ENCODE measurements at places on chromosomes 2 and 18.

- DNase-seq, result no peak
These were observed 41.3 kb downstream of the VPS54 start for GRCh38 chr2:63977904-63978303.

- no peak for DNase-seq
These were observed 63.7 kb downstream of the MARCHF4 start for GRCh38 chr2:216308576-216308975.

DNA sequence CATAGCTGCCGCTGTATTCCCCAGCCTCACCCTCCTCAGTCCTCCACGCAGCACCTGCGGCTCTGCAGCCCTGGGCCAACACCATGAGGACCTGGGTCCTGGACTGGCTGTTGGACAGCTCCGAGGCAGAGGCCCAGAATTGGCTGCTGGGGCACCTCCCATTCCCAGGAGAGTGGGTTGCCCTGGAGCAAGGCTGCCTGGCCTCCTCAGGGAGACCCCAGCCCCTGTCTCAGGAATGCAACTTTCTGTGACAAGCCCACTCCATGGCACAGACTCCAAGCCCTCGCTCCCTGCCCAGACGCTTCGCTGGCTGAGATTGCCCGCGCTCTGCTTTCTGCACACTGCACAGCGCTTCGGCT is 33.0 kb downstream of the CYP26B1 start:
- DNase-seq, result no peak

DNA sequence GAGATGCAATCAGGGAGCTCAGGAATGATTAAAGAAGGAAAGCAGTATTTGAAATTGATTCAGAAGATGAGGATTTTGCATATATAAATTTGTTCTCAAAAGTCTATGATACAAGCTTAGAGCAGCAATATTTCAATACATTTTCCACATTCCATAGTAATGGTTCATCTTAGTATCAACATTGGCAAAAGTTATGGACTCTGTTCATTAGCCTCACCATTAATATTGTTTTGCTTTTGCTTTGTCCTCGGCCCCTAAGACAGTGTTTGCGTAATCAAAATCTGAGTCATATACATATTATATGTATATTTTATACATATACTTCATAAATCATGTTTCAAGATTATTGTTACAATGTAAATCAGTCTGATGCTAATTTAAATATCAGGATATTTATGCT is 176.6 kb downstream of the CNTNAP5 start:
- no peak for DNase-seq

GRCh38 chr2:239473211-239473805 is 72.5 kb upstream of the HDAC4 start:
- DNase-seq, result no peak

GRCh38 chr2:174176898-174177297 is 71.4 kb downstream of the OLA1 start:
- DNase-seq, result no peak

DNA sequence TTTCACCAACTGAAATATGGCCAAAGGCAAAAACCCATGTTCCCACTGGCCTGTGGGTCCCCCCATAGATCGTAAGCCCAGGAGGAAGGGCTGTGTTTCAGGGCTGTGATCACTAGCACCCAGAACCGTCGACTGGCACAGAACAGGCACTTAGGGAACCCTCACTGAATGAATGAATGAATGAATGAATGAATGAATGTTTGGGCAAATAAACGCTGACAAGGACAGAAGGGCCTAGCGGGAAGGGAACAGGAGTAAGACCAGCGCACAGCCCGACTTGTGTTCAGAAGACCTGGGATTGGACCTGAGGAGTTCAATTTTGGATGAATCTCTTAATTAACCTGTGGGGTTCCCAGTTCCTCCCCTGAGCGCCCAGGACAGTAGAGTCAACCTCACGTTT is 76.2 kb downstream of the TPO start:
- no peak for DNase-seq

DNA sequence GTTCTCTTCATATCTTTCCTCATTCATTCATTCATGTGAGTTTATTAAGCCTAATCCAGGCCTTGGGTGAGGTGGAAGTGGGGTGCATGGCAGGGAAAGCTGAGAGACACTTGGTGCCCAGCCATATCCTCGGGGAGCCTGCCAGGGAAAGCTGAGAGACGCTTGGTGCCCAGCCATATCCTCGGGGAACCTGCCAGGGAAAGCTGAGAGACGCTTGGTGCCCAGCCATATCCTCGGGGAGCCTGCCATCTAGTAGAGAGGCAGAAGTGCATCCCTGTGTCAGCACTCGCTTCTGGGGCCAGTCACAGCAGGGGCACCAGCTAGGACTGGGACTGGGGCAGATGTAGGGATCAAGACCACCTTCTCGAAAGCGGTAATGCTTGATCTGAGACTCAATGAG is 39.4 kb downstream of the DDX18 start:
- DNase-seq, result no peak

DNA sequence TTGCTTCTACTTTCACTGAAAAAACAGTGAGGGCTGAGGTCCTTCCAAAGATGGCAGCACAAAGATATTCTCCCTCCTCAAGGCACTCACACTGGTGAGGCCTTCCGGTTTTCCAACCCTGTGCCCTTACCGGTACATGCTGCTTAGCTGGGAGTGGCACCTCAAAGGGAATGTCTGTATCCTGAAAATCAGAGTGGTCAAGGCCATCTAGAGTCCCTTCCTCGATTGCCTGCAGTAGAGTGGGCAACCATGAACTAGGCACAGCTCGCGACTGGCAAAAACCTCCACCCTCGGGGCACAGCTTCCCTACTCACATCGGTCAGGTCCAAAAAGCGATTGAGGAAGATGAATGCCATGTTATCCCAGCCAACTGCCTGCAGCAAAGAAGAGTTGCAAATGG is 3.4 kb downstream of the KRTCAP3 start:
- no peak for DNase-seq

DNA sequence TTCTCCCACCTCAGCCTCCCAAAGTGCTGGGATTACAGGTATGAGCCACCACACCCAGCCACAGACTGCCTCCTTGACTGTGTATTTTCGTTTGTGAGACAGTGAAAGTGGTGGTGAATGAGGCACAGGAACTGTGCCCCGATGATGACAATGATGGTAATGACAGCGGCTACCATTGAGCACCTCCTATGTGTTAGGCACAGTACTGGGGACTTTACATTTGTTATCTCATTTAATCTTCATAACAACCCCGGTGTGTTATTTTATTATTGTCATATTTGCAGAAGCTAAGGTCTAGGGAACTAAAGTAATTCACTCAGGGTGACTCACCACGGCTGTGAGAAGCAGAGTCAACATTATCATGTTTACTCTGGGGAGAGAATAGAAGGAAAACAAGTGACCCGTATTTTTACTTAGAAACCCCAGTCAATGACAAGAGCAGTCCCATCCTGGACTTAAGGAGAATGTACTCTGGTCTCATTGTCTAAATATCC is 77.6 kb upstream of the ALPP start:
- DNase-seq, result no peak
